ENCODE measurements at places on chromosomes 4 and X.
A peak's percentile ranks its signal among the peaks of the same experiment; 100 is the strongest.

- no peak for DNase-seq
These were observed 442.9 kb upstream of the RASGEF1B start for GRCh38 chr4:81914623-81915022.

- no peak for DNase-seq
These were observed 1090.7 kb downstream of the FAT4 start for GRCh38 chr4:126405369-126405982.

DNA sequence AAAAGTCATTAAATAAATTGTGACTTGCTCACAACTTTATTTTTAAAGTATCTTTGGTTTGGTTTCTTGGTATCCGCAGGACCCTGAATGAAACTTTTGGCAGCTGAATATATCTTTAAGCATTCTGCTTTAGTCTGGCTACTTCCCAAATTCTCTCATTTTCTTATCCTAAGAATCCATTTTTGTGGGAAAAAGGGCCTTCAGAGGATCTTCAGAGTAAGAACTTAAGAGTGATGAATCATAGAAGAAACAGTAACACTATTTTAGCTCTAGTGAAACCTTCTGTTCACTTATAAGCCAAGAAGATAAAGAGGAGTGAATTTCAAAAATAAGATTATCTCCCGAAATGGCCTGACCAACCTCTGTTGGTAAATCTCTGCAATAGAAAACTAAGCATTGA is 540.6 kb upstream of the MAGEB18 start:
- no peak for DNase-seq

GRCh38 chrX:123331859-123332258 is 147.8 kb downstream of the GRIA3 start:
- no peak for DNase-seq

DNA sequence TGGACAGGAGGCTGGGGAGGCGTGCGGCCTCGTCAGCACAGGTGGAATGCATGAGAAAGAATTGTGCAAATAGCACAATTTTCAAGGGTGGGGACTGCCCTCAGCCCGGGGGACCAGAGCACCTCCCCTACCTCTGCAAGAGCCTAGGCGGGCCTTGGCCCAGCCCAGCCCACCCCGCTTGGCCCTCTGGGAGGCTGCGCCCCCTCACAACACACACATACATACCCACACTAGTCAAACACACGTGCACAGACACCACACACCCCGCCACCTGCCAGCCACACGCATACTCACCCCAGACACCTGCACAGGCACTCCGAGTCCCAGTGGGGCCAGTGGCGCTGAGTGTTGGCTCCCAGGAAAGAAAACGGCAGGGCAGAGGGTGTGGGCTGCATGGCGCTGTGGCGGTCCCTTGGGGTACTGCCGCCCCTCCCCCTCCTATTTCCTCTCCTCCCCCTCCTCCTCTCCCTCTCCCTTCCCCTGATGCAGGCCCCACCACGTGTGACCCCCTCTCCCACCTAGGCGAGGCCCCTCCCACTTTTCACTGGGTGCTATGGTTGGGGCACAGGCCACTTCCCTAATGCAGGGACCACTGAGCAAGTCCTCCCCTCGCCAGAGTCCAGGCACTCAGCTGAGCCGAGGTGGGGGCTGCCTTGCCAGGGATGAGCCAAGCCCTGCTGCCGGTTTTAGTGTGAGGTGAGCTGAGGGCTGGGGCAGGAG is 84.5 kb downstream of the FAM53A start:
- DNase-seq = no peak

- DNase-seq = no peak
These were observed 1919.8 kb upstream of the AGA start for GRCh38 chr4:179361978-179362486.

GRCh38 chr4:32268863-32269262 is 1548.7 kb downstream of the PCDH7 start:
- DNase-seq = no peak

DNA sequence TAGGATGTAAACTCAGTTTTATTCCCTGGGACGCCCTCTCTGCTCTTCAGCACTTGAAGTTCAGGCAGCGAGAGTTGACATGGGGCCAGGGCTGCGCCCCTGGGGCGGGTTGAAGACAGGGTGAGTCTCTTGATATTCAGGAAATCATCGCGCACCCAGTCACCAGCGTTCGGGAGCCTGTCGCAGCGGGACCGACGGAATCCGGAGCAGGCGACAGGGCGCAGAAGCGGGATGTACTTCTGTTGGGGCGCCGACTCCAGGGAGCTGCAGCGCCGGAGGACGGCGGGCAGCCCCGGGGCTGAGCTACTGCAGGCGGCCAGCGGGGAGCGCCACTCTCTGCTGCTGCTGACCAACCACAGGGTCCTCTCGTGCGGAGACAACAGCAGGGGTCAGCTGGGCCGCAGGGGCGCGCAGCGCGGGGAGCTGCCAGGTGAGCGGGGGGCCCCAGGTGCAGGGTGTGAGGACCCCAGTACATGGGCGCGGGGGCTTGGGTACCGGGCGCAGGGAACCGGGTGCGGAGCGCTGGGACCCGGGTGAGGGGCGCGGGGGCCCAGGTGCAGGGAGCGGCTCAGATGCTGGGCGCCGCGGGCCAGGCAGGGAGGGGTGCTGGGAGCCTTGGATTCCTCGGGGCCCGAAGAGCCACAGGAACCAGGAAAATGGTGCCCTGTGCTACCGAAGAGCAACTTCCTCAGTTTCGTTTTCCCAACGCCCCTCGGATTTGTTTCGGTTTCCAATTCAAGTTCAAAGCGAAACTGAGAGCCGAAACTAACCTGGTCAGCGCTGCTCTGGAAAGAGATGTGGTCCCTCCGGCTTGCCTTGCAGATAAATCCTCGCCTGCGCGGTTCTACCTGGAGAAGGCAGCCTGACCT is at the start of gene HERC6:
Gene HERC6 (plus strand): TSS at position 162 of the 869 bp plus-strand sequence. CDS start 70 bp downstream, at position 232.
- peak; percentile 75 for DNase-seq

GRCh38 chrX:7252013-7252610 is 104.2 kb upstream of the PUDP start:
- no peak for DNase-seq

- DNase-seq = no peak
These were observed 124.0 kb downstream of the PRKX start for GRCh38 chrX:3589474-3589873.

DNA sequence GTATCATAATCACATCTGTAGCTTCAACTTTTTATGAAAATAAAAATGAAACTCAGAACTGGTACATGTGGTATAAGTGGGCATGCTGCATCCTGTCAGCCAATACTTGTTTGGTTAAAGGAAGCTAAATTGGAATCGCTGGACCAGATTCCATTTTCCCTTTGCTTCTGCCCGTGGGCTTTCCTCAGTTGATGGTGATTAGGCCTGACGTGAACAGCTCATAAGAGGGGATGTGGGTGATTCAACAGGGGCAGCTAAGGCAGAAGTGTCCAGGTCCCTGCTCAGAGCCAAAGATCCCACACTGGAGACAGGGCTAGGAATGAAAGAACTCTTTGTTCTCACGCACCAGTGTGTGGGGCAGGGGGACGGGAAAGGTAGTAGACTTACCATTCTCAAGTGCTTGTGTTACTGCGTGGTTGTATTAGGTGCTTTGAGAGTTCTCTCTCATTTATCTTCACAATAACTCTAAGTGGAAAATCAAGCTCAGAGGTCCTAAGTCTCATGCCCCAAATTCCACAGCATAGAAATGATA is 63.2 kb upstream of the GUCY1A1 start:
- no peak for DNase-seq

DNA sequence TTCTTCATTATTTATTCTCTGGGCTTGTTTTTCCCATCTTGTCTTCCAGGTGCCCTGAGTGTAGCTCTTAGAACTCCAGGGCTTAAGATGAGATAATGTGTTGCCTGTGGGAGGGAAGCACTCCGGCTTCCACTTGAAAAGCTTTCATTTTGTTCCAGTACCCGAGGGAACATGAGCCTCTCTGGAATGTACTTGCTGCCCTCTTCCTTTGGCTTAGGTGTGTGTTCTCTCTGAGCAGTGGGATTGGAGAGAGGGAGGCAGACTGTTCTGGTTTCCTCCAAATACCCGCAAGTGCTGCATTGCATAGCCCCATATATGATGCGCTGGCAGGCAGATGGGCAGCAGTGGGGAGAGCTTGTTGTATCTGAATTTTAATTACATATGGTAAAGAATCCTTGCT is 861 bp upstream of the DTHD1 start:
- DNase-seq = no peak

DNA sequence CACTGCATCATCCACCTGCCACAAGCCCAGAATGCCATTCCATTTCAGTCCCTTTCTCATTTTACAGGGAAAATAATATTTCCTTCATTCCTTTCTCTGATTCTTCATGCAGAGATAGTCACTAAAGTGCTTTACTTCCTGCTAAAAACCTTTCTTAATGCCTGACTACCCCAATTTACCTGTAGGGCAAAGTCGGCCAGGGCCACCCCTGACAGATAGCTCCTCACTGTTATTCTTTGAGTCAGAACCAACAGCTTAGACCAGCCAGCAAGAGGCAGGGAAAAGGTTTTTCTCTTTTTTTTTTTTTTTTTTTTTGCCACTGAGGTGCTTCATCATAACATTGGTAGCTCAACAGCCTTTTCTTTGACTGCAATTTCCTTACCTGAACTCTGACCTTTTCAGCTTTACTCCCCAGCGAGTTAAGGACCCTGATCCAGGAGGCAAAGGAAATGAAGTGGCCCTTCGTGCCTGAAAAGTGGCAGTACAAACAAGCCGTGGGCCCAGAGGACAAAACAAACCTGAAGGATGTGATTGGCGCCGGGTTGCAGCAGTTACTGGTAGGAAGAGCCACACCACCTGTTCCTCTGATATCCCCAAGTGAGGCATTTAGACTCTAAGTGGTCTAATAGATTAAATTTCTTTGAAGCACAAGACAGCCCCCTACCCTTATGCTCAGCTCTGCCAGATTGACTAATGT is 85.0 kb downstream of the ALPK1 start:
- DNase-seq = no peak

GRCh38 chr4:183747931-183748670 is 89.0 kb downstream of the TRAPPC11 start:
- DNase-seq = peak; percentile 73

DNA sequence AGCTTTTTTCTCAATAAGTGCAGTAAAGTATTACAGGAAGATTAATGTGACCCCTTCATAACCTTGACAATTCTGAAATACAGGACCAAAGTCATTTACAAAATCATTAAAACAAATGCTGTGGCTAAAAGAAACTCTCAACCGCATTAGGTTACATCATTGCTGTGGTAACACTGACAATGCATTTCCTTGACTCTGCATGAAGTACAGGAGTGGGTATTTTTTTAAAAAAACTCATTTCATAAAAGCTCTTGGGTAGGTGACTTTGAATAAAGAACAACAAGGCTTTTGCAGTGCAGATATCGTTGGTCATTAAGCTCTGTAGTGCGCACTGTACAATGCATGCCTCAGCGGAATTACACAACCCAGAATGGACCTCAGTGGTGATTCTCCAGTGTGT is 23.4 kb upstream of the XK start:
- no peak for DNase-seq

- no peak for DNase-seq
These were observed 14.0 kb upstream of the XPNPEP2 start for GRCh38 chrX:129724754-129725153.

All from right forelimb (tissue), 1 donor.